ENCODE measurements at places on chromosomes 1 and 21.
A peak's percentile ranks its signal among the peaks of the same experiment; 100 is the strongest.

- no peak for DNase-seq
Observed at GRCh38 chr1:22366346-22366745, 85.3 kb upstream of the ZBTB40 start.

- no peak for DNase-seq
Observed at GRCh38 chr1:86205741-86206140, 49.2 kb upstream of the COL24A1 start.

DNA sequence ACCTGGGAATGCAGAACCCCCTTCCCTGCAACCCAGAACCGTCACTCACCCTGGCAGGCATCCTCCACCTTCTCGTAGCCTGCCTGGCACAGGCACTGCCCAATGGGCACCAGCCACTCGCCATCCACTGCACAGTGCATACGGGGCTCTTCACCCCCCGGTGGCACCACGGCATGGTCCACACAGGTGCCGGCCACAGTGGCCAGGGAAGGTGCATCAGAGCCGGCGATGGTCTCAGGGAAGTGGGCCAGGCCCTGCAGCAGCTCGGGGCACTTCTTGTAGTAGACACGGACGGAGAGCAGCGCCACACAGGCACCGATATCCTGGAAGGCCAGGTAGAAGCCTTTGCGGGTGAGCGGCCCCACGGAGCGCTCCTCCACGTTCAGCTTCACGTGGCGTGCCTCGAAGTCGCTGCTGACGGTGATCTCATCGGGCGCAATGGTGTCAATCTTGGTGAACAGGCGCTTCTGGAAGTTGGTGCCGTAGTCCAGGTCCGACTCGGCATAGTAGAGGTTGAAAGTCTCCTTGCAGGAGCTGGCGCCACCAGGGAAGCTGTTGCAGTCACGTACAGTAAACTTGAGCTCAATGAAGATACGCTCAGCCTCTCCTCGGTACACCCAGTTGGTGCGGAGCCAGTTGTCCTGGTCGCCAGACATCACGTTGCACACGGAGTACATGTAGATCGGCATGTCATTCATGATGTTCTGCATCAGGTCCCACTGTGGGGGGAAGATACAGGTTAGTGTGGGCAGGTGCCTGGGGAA lies 7.4 kb downstream of the EPHA2 start:
- DNase-seq = no peak

DNA sequence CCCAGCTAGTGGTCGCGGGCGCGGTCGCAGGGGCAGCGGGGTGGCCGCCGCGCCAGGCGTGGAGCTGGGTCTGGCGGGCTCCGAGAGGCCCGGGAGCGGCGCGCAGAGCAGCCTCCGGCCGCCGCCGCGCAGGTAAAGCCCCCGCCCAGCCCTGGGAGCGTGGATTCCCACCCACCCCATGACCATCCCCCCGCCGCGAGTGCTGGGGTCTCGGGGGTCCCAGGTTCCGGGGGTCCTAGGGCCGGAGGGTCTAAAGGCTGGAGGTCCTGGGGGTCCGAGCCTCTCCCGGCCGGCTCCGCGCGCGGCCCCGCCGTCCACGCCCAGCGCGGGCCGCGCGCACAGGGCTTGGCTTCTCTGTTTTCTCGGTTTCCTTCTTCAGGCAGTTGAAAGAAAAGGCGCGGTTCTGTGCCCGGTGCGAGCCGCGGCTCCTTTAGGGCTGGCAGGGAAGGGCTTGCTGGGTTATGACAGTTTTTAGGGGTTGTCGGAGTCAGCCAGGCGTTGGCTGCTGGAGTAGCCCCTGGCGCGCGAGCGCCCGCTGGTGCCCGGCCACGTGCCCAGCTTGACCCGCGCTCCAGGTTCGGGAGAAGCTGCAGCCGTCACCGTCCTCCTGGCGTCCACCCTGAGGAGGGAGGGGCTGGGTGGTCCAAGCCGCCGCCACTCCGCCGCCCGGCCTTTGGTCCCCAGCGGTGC lies 359 bp downstream of the LRRC3 start:
- DNase-seq = no peak

- DNase-seq = no peak
Observed at GRCh38 chr1:10188133-10188650, 22.2 kb upstream of the KIF1B start.

DNA sequence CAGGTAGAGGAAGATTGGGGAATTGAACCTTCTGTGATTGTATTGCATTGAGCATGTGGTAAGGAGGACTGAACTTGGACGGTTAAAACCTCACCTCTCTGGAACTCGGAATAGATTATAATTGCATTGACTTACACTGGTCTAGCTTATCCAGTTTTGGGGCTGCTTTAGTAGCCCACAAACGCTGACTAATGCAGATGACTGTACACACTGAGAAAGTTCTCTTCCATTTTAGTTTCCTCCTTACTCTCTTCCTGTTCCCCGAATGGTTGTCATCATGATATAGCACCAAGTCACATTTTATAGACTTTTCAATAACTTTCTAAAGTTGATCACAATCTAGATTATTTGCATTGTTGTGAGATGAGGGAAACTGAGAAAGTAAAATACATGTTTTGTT lies 78.2 kb downstream of the NFIA start:
- no peak for DNase-seq

DNA sequence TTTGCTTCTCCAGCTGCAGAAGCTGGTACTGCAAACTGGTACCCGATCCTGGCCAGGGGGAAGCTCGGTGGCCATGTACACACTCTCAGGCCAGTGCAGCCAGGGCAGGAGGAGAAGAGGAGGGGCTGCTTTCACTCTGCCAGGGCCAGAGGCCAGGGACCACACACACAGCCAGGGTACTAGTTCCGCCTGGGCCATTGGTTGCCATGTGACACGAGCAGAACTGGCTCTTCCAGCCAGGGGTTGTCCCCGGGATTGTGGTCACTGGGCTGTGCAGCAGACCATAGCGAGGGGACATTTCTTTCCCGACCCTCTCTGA lies 3.7 kb upstream of the SHISAL2A start:
- peak; percentile 27 for DNase-seq

GRCh38 chr1:9699361-9699760 lies 47.8 kb downstream of the PIK3CD start:
- no peak for DNase-seq

- DNase-seq = no peak
Observed at GRCh38 chr1:241266121-241266520, 90.9 kb downstream of the RGS7 start.

DNA sequence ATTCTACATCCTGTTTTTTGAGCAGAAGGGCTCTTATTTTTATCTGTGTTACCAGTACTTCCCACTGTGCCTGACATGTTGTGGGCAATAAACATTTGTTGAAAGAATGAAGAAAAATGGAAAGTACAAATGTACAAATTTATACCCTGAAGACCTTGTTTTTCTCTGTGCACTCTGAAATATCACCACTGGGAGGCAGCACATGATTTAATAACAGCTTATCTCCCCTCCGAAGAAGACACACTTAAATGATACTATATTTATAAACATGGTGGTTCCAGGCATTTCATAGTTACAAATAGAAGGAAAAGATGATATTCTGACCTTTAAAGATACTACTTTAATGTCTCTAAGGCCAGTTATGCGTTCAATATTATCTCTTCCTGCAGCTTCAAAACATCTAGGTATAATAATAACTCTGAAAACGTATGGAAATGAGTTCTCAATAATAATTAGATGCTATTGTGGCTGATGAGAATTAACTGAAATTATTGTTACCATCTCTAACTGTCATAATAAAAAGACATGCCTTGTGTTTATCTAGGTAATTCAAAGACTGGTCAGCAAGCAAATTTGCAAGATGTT lies 12.8 kb downstream of the DYNLT5 start:
- DNase-seq = peak; percentile 17

- DNase-seq = no peak
Observed at GRCh38 chr1:59481881-59482505, 185.1 kb downstream of the FGGY start.

DNA sequence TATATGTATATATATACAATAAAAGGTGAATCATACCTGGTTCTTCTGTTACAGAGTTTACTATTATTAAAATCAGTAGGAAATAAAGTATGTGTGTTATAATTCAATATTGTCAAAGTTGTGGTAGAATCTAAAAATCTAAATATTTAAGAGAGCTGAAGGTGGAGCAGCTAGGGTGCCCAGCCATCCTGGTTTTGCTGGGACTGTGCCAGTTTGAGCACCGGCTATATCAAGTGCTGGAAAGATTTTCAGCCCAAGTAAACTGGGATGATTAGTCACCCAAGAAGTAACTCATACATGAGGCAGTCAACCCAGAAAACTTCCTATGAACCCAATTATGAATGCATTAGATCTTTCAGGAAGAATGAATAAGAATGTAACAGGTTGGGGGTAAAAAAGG lies 16.9 kb upstream of the KRTAP19-5 start:
- no peak for DNase-seq

DNA sequence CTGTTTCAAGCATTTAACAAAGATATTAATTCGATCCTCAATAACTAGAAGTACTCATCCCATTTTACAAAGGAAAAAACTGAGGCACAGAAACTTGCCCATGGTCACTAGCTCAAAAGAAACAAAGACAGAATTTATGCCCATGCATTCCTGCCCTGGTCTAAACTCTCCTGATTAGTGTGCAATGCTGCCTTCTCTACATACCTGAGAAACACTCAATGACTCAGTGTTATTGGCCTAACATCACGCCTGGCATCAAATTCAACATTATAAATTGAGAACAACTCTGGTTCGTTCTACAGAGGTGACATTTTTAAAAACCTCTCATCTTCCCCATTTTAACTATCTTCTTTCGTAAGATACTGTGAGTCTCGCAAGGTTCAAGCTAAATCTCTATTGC lies 5.2 kb downstream of the APP start:
- DNase-seq = no peak

DNA sequence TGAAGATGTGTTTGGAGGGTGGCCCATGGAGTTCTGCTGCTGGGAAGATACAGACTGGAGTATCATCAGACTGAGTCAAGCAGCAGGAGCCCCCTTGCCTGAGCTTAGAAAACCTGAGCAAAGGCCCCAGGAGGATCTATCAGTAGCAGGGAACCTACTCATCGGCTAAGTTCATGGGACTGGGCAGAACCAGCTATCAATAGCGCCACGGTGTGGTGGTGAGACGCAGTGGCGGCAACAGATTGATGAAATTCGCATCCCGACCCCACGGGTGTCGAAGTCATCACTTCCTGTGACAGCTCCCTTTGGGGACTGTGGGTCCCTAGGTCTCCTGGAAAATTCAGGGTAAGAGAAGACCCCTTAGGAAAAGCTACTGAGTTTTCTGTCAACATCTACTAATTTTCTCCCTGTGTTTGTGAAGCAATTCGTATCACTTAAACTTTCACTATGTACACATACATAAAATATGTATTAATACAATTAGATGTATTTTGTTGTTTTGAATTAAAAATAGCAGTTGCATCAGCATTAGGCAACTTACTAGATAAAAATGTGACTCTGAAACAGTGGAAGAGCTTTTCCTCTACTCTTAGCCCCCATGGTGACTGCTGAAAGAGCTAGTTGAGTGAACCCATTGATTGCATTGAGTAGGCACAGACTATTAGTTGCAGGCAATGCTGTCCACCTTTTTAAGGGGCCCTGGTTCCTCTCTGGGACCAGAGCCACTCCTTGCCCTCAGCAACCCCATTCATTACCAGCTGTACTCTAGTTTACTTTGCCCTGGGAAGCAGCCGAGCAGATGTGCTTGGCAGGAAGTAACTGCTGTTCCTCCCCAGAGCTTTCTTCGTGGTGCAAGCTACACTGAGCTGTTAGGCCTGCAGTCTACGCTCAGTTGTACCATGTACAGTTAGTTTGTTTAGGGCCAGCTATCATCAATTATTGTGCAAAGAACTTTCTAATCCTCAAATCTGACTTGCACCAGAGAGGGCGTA lies 7.3 kb upstream of the CACNA1S start:
- no peak for DNase-seq

DNA sequence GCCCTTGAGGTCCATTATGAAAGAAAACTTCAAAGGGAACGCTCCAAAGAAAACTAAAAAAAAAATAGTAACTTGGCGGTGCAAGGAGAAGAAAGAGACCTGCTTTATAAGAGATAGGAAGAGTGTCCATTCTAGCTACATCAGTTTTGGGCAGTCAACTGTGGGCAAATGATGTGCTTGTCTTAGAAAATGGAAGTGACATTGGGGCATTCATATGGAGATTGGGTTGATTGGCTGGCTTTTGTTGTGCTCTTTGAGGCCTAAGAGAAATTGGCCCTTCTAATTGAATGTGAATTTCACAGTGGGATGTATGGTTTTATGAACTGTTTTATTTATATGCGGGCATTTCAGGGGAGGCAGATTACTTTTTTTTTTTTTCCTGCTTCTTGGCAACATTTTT lies 13.2 kb downstream of the PPP1R12B start:
- no peak for DNase-seq

DNA sequence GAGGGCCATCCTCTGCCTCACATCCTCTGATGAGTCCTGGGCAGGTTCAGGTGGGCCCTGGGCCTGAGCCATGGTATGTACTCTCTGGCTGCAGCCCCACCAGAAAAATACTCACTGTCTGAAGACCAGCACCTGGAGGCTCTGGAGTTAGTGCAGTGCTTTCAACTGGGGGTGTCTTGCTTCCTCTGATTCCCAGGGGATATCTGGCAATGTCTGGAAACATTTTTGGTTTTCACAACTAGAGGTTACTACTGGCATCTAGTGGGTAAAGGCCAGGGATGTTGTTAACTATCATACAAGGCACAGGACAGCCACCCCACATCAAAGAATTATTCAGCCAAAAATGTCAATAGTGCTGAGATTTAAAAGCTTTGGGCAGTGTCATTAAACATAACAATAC lies 152.7 kb downstream of the HIVEP3 start:
- no peak for DNase-seq

- DNase-seq = no peak
Observed at GRCh38 chr1:156386949-156387869, 18.2 kb downstream of the RHBG start.

- no peak for DNase-seq
Observed at GRCh38 chr1:228168563-228169270, 3.1 kb downstream of the IBA57 start.

DNA sequence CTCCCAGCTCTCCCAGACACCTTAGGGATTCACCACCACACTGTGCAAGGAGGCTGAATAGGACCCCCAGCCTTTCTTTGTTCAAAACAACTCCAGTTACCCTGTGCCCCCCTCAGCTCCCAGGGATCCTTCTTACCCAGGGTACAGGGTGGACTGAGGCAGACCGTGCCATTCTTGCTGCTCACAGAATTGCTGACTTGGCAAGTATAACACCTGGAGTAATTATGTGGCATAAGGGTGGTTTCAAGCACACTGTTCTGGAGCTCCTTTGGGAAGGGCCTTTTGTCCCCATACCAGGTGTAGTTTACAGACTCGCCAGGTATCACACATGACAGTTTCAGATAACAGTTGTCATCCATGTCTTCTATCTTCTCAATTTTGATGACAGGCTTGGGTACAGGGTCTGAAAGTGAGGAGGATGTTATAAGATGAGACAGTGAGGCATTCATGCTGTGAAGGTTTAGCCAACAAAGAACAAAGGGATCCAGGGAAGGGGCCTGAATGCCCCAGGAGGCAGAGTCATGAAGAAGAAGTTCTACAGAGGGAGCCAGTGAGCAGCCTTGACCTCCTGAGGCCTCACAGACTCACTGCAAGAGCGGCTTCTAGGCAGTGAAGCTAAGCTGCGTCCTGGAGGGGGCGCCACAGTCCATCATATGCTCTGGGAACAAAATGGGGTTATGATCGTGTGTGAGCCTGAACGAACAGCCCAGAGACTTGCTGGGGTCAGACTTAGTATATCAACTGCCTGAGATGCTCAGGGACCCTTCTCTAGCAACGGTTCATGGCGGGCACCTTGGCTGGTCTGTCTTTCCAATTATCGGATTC lies 30.3 kb downstream of the CD48 start:
- no peak for DNase-seq

- no peak for DNase-seq
Observed at GRCh38 chr1:41359211-41360073, 1.8 kb upstream of the FOXO6 start.

- no peak for DNase-seq
Observed at GRCh38 chr1:198846556-198846955, 207.7 kb downstream of the PTPRC start.

GRCh38 chr1:230725256-230726012 lies 11.5 kb upstream of the AGT start:
- no peak for DNase-seq

Data from tibial nerve (tissue), 4 donors.